ENCODE measurements at places on chromosomes 7 and 10. TPM values are rescaled to one million over a fixed set of nuclear protein-coding genes. Genes with fewer than 3 reads are reported as not detected.

The FZD8 gene
- total RNA-seq: 1.0 TPM

The GIMAP8 gene
- 6.1 TPM for total RNA-seq

The AKR1C1 gene
- 0.97 TPM for total RNA-seq

- no peak for DNase-seq
- no peaks in the 10 kb centered on the region for H3K36me3 ChIP-seq
- H3K4me1 ChIP-seq: no peaks in the 10 kb centered on the region
- H3K27ac ChIP-seq: no peak overlapping the region
- H3K4me3 ChIP-seq: no peak overlapping the region
- H3K27me3 ChIP-seq: no peaks in the 10 kb centered on the region
These were observed 590.0 kb upstream of the SEMA3D start for GRCh38 chr7:85776691-85777345.

DNA sequence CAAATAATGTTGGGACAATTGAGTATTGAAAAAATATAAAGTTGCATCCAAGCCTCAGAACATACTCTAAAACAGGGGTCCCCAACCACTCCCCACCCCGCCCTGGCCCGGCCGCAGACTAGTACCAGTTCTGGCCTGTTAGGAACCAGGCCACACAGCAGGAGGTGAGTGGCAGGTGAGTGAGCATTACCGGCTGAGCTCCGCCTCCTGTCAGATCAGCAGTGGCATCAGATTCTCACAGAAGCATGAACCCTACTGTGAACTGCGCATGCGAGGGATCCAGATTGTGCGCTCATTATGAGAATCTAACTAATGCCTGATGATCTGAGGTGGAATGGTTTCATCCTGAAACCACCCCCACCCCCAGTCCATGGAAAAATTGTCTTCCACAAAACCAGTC lies 19.4 kb downstream of the HIPK2 start:
- peak overlapping the region; percentile 20 for H3K27ac ChIP-seq
- H3K27me3 ChIP-seq: no peaks in the 10 kb centered on the region
- peaks cover 42% of the 10 kb centered on the region for H3K4me1 ChIP-seq
- H3K36me3 ChIP-seq: peaks cover 13% of the 10 kb centered on the region

DNA sequence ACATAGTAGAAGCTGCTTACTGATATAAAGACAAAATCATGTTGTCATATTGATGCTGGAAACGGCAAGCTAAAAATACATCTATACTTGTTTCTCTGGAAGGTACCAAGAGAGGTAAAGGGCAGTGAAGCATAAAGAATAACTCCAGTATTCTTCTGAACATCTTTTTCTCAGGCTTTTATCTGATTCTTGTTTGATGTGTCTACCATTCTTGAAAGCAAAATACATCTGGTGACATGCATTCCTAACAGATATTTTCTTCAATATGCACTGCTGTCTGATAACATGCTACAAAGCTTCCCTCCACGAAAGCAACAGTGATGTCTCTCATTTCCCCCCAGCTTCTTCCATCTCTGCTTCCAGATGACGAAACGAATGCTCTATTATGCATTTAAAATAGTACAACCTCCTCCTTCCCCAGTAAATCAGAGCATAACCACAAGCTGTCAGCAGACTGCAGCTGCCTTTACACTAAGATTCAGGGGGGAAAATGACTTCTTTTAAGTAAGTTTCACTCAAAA lies 100.8 kb downstream of the ARHGAP21 start:
- H3K4me3 ChIP-seq: no peak overlapping the region
- peak overlapping the region; percentile 36 for H3K27ac ChIP-seq
- DNase-seq: no peak
- no peaks in the 10 kb centered on the region for H3K27me3 ChIP-seq
- H3K36me3 ChIP-seq: peaks cover 13% of the 10 kb centered on the region
